ENCODE measurements at places on chromosomes 5 and 9.
A peak's percentile ranks its signal among the peaks of the same experiment; 100 is the strongest.

DNA sequence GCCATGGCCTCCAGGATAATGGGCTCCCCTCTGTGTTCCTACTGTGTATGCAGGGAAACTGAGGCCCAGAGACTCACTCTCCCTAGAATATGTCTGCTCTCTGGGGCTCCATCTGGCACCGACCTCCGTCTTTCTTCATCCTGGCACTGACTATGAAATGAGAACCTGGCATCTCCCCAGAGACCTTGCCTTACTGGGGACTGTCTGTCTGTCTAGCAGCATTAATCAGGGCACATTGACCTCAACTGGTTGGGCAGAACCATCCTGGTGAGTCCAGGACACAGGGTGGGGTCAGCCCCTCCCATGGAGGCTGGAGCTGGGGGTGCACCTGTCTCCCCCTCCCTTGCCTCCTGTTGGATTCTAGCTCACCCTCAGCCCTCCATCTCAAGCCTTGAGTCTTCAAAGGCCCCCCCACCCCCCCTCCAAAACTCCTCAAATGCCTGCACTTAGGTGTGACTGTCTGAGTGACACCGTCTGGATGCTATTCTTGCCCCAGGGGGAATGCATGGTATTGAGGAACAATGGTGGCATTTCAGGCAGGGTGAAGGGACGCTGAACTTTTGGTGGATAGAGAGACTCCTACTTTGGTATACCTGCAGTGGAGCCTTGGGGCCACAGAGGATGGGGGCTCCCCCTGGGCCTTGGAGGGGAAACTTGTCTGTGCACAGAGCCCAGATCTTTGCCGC lies 12.8 kb upstream of the PITX1 start:
- DNase-seq: peak; percentile 9
- H3K36me3 ChIP-seq: no peaks in the 10 kb centered on the region
- no peak overlapping the region for H3K4me3 ChIP-seq
- peaks cover 95% of the 10 kb centered on the region for H3K27me3 ChIP-seq

DNA sequence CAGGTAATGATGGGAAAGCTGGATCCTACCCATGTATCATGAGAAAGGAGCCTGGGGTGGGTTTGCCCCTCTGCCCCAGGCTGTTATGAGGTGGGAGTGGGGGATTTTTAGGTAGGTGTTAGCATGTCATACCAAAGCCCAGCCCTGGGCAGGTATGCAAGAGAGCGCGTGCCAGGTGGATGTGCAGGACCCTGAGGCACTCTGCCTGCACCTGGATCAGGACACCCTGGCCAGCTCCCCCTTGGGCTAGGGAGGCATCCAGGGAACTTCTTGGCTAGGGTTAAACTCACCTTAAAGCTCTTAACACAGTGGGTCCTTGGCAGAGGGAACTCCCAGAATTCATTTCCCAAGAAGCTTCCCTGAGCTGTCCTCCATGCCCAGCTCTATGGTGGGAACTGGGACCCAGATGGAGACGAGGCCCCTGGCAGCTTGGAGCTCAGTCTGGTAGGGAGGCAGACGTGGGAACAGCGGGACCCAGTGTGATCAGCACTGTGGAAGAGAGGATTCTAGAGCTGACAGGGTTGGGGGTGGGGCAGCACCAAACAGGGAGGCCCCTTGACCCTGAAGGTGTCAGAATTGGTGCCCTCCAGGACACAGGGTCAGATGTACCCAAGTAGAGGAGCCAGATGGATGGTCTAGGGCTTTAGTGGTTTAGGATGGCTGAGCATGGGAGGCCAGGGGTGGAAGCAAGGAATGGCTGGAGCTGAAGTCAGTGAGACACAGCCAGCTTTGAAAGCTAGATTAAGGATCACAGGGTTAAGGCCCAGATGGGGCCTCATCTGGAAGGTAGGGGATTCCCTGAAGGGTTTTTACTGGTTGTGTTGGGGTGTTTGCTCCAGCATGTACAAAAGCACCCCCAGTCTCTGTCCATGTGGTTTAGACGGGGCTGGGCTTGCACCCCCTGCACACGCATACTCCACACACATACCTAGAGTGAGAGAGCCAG lies 2.2 kb upstream of the PRR7 start:
- H3K27ac ChIP-seq: no peak overlapping the region
- no peak for DNase-seq
- peaks cover 33% of the 10 kb centered on the region for H3K36me3 ChIP-seq

- DNase-seq: no peak
Observed at GRCh38 chr9:109455861-109456260, 42.2 kb downstream of the PTPN3 start.

GRCh38 chr9:100715100-100715380 lies 137.2 kb downstream of the CAVIN4 start:
- DNase-seq: no peak
- H3K27ac ChIP-seq: no peak overlapping the region
- no peaks in the 10 kb centered on the region for H3K4me1 ChIP-seq
- no peaks in the 10 kb centered on the region for H3K27me3 ChIP-seq

GRCh38 chr9:20409321-20410092 lies 212.8 kb downstream of the MLLT3 start:
- H3K36me3 ChIP-seq: peaks cover 4% of the 10 kb centered on the region
- H3K27ac ChIP-seq: no peak overlapping the region
- no peaks in the 10 kb centered on the region for H3K4me1 ChIP-seq
- H3K27me3 ChIP-seq: no peaks in the 10 kb centered on the region

DNA sequence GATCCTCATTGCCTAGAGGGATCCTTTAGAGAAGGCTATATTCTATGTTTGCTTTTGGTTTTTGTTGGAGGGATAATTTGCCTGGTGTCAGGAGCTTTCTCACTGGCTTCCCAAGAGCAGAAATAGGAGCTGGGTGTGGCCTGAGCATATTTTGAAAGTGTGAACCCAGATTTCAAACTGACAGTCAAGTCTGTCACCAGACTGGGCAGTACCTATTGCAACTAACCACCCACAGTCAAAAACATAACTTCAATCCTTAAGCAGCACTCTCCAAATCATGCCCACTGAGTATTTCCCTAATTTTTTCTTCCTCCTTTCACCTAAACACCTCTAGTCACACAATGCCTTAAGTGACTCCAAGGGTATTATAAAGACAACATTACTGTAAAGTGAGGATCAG lies 278.4 kb downstream of the EBF1 start:
- H3K4me3 ChIP-seq: no peak overlapping the region
- no peaks in the 10 kb centered on the region for H3K4me1 ChIP-seq
- no peak for DNase-seq
- no peaks in the 10 kb centered on the region for H3K27me3 ChIP-seq
- H3K27ac ChIP-seq: no peak overlapping the region
- H3K36me3 ChIP-seq: no peaks in the 10 kb centered on the region

DNA sequence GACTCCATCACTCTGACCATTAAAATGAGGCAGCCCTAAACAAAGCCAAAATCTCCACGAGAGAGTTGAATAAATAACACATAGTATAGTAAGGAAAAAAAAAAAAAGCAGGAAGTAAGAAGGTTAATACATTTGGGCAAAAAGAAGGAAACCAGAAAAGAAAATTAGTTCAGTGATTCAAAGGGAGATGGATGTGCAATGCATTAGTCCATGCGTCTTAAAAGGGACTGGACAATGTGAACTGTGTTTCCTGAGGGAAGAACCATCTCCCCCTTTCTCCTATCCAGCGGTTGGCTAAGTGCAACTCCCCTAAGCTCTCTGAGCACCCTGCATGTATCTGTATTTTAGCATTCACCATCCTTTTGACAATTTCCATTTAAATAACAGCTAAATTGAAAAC lies 1.4 kb downstream of the ANKRA2 start:
- peak overlapping the region; percentile 83 for H3K4me3 ChIP-seq
- H3K4me1 ChIP-seq: peaks cover 35% of the 10 kb centered on the region
- no peaks in the 10 kb centered on the region for H3K27me3 ChIP-seq

DNA sequence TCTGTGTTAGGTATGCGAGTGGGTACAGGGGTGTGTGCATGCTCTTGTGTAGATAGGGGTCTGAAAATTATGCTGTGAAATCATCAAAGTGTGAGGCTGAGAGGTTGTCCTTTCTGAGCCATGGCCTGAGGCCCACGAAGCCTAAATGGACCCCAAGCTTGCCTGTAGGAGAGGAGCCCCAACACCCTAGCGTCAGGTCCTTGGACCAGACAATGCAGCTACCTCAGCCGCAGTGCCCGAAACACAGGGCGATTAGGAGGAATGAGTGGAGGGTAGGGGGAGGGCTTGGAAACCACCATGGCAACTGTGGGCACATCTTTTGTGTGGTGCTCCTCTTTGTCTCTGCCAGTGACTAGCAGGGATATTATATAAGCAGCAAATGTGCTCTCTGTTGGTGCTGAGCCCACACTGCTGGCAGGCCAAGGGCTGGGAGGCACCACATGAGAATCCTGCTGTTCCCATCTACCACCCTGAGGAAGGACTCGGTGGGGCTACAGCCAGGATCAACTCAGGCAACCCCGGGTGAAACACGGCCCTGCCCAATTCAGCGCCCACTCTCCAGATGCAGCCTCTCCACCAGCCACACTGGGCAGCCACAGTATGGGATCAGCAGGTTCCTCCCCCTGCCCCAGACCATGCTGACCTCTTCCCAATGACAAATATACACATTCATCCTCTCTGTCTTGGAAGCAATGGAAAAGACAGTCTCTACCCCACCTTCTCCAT lies 84.6 kb upstream of the FSTL4 start:
- H3K27me3 ChIP-seq: no peaks in the 10 kb centered on the region
- H3K36me3 ChIP-seq: no peaks in the 10 kb centered on the region
- no peaks in the 10 kb centered on the region for H3K4me1 ChIP-seq

DNA sequence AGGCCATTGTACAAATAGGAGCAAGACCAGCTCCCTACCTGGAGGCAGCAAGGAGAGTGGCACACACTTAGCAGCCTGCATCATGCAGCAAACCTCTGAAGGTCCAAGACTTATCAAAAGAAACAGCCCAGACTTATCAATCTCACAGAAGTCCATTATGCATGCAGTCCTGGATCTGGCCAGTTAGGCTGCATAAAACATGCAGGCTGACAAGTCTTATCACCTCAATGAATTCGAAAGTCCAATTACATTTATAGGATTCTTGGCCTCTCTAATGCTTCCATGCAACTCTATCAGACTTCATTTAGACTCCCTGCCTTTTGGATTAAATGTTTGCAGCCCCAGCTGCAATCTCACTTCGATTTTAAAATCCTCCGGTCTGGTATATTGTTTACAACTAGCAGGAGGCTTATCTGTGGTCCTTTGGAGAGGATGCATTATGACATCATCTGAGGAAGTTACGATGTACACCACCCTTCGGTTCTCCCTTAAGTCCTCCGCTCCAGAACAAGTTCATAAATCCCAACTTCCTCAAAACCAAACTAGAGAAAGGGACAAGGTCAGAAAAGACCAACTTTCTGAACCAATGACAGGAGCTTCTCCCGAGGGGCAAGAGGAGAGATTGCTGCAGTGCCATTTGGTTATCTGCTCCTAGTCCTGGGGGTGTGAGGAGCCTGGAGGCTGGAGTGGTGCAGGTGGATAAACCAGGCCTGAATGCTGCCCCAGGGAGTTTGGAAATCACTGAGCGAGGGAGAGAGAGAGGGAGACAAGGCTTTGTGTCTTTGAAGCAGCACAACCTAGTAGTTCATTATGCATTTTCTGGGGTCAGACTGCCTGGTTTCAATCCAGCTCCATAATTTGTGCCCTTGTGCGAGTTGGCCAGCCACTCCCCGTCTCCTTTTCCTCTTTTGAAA lies 313.9 kb downstream of the TLE1 start:
- DNase-seq: no peak
- no peaks in the 10 kb centered on the region for H3K36me3 ChIP-seq
- no peak overlapping the region for H3K27ac ChIP-seq
- no peak overlapping the region for H3K4me3 ChIP-seq
- H3K4me1 ChIP-seq: peaks cover 8% of the 10 kb centered on the region
- no peaks in the 10 kb centered on the region for H3K27me3 ChIP-seq

DNA sequence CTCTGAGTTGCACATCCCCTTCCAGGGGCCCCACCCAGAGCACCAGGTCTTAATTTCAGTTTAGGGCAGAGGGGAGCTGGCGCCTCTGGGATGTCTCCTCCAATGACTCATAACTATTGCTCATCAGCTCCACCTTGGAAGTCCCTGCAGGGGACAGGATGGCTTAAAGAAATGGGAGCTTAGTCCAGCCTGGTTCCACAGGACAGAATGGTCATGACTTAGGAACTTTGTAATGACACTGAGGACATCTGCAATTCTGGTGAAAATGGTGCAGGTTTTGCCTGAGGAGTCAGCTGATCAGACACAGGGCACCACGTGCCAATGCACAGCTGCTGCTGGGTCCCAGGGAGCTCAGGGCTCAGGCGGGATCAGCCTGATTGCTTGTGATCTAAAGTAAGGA lies 16.4 kb upstream of the PPP1R26 start:
- no peaks in the 10 kb centered on the region for H3K36me3 ChIP-seq
- H3K27ac ChIP-seq: no peak overlapping the region
- no peaks in the 10 kb centered on the region for H3K4me1 ChIP-seq
- H3K4me3 ChIP-seq: no peak overlapping the region

DNA sequence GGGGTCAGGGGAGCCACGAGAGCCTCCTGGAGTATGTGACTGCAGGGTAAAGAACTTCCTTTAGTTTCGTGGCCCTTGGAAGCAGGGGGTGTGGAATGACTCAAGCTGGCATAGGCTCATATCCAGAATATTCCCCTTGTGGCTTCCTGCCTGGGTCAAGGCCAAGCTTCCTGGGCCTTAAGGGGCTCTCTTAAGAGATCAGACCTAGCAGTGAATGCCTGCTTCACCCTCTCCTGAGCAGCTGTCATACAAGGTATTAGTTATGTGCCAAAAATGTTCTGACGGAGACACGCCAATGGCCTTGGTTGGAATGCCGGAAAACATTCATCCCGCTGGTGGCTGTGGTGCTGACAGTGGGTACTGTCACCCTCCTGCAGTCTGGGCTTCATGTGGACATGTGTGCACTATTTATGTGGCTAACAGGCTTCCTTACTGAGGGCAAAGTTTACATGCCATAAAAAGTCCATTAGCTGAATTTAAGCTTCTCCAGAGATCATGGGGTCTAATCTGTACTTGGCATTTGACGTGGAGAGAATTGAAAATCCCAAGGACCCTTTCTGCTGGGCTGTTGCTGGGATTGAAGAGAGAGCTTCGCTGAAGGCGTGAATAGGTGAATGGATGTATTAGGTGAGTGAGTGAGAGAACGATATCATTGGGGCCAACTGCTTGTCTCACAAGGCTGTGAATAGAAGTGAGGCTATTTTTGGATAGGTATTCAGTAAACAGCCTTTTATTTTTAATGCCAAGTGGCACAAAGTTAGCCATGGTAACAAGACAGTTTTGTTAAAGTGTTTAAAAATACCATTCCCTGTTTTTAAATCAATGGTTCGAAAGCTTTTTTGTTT lies 156.8 kb downstream of the MACROH2A1 start:
- H3K36me3 ChIP-seq: no peaks in the 10 kb centered on the region
- peak; percentile 56 for DNase-seq
- H3K4me3 ChIP-seq: no peak overlapping the region
- H3K4me1 ChIP-seq: peaks cover 37% of the 10 kb centered on the region

Data from lower lobe of right lung (tissue), 2 donors.